ENCODE measurements at places on chromosomes 2 and 18. TPM values are rescaled to one million over a fixed set of nuclear protein-coding genes. Genes with fewer than 3 reads are reported as not detected.

- no peak for DNase-seq
Observed at GRCh38 chr2:46535360-46535759, 56.0 kb downstream of the TMEM247 start.

DNA sequence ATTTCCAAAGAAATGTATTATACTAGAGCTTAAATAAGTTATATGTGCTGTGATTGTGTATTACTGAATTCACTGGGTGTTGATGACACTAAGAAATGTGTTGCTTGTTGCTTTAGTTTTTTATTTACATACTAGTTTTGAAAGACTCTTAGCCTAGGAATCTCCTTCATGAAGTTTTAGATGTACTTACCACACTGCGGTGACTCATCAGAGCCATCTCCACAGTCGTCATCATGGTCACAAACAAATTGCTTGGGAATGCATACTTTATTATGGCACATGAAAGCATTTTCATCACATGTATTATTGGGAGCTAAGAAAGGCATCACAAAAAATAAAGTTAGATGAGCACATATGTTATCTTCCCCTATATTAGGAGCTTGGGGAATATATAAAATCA is 1624.2 kb downstream of the LRP1B start:
- DNase-seq: no peak

- no peak for DNase-seq
Observed at GRCh38 chr18:40904295-40904694, 1050.7 kb upstream of the PIK3C3 start.

DNA sequence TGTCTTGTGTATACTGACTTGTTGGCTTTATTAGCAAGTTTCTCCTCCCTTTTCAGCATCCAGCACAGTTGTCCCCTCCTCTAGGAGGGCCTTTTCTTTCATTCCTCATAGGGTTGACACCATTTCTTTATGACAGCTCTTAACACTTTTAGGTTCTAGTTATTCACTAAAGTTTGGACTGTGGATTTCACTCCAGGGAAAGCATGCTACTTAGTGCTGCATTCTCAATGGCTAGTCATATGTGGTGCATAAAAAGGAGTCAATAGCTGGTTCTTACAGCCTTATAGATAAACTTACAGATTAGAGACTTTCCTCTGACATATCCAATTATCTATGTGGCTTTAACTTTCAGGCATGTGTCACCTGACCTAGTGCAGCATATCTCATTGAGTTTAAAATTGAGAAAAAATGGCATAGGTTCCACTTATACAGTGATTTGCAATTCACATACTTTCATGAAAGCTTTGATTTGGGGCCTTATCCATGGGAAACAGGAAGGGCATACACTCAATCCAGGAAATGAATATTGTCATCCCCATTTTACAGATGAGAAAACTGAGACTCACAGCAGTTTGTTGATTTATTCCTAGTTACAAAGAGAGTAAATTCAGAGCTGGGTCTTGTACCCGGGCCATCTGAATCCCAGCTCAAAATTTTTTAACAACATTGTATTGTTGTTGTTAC is 289.7 kb downstream of the LPIN1 start:
- DNase-seq: no peak

The DCC gene
- total RNA-seq: 8.4 TPM

The CD8B2 gene
- total RNA-seq: not detected

The ACTR3 gene
- 170 TPM for total RNA-seq

The THUMPD2 gene
- total RNA-seq: 16.5 TPM

The TMEM182 gene
- total RNA-seq: 8.1 TPM

Measured in progenitor cell of endocrine pancreas (in vitro differentiated cells).